ENCODE measurements at places on chromosomes 6 and 20.
A peak's percentile ranks its signal among the peaks of the same experiment; 100 is the strongest.

GRCh38 chr20:5797843-5798462 is 47.8 kb downstream of the SHLD1 start:
- no peak overlapping the region for H3K4me3 ChIP-seq
- H3K36me3 ChIP-seq: no peaks in the 10 kb centered on the region
- H3K27ac ChIP-seq: no peak overlapping the region

GRCh38 chr20:24638591-24639548 is 169.4 kb downstream of the SYNDIG1 start:
- peak; percentile 12 for DNase-seq
- H3K27me3 ChIP-seq: no peaks in the 10 kb centered on the region
- H3K4me3 ChIP-seq: no peak overlapping the region
- H3K36me3 ChIP-seq: no peaks in the 10 kb centered on the region

- peak overlapping the region; percentile 94 for H3K27ac ChIP-seq
- H3K27me3 ChIP-seq: no peaks in the 10 kb centered on the region
- H3K4me3 ChIP-seq: peak overlapping the region; percentile 96
Measured at GRCh38 chr6:30743099-30744053, 889 bp upstream of the FLOT1 start.

DNA sequence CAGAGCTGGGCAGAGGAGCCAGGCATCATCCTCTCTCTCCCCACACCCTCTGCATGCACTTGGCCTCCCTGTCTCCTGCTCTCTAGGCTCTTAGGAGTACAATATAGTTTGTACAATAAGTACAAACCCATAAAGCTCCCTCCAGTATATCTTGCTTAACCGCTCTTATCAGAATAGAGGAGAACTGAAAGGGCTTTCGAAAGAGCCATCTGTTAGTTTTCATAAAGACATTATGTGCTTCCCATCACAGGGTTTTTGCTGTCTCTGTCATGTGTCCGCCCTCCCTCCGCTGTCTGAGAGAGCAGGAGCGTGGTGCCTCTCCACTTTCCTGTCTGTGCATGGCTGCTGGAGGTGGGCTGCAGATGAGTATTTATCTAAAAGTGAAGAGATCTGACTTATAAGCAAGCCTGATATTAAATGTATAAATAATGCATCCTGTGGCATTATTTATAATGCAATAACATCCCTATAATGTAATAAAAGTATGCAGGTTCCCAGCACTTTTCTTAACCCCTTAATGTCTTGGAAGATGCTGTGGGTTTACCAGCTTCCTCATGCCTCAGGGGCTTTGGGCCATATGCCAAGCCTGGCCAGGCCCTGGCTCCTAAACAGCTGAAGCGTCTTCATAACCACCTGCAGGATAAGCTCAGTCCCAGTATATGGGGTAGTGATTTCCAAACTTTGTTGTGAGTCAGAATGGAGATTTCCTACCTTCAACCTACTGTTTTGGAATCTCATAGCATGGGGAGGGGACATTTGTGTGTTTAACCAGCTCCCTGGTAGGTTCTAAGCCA is 297.1 kb downstream of the DHX35 start:
- no peak overlapping the region for H3K4me3 ChIP-seq
- no peaks in the 10 kb centered on the region for H3K36me3 ChIP-seq
- no peaks in the 10 kb centered on the region for H3K27me3 ChIP-seq
- DNase-seq: no peak

DNA sequence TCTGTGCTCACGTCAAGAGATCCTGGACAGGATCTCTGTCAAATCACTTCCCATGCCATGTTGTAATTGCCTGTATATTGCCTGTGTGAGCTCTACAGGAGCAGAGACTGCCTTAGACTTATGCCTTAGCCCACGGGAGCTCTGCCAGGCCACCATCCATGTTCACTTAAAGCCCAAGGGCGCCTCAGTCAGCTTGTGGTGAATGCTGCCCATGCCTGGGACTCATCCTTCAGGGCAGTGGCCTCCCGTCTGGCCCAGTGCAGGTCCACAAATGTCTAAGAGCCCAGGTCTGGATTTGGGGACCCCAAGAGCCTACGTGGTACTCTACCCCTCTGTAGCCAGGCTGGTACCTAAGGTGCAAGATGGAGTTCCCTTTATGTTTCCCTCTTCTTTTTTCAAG is 22.4 kb upstream of the BPIFA2 start:
- no peak overlapping the region for H3K4me3 ChIP-seq
- H3K27me3 ChIP-seq: no peaks in the 10 kb centered on the region
- no peaks in the 10 kb centered on the region for H3K36me3 ChIP-seq
- H3K4me1 ChIP-seq: no peaks in the 10 kb centered on the region

GRCh38 chr6:154058963-154059680 is 20.1 kb downstream of the OPRM1 start:
- H3K4me1 ChIP-seq: no peaks in the 10 kb centered on the region
- H3K27ac ChIP-seq: no peak overlapping the region
- no peaks in the 10 kb centered on the region for H3K27me3 ChIP-seq
- no peak for DNase-seq
- no peak overlapping the region for H3K4me3 ChIP-seq

- no peaks in the 10 kb centered on the region for H3K36me3 ChIP-seq
- no peak overlapping the region for H3K27ac ChIP-seq
- no peaks in the 10 kb centered on the region for H3K4me1 ChIP-seq
- peaks cover 5% of the 10 kb centered on the region for H3K27me3 ChIP-seq
Measured at GRCh38 chr20:49610691-49611538, 43.0 kb upstream of the PTGIS start.

DNA sequence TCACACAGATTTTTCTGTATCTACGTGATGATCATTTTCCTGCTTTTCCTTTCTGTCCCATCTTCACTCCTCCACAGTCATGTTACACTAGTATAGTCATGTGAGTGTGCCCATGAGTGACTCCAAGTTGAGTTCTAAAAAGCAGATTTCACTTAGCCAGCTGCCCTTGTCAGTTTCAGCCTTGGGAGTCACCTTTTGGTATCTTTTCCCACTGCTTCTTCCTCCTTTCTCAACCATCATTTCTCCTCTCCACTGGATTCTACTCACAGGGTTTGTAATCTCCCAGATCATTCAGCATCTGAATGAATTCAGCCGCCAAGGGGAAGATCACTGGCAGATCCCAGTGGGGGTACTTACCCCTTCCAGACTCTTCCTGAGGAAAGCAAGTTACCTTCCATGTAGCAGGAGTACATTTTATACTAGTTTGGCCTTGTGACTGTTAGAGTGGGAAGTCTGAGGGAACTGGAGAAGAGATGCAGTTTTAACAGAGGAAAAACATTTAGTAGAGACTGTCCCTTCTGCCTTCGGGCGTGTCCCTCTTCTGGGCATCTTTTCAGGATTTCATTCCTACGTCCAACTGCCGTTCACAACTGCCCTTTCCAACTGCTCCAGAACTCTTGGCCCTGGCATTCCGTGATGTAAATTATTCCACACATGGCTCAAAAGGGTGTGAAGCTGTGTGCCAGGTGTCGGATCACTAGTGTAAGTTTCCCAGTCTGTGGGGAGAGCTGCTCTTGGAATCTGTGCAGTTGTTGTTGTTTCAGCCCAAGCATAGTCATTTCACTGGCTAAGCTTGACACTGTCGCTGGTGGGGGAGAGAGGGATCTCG is 38.9 kb downstream of the BICRAL start:
- no peak overlapping the region for H3K4me3 ChIP-seq
- no peaks in the 10 kb centered on the region for H3K27me3 ChIP-seq
- H3K36me3 ChIP-seq: no peaks in the 10 kb centered on the region
- no peaks in the 10 kb centered on the region for H3K4me1 ChIP-seq
- H3K27ac ChIP-seq: no peak overlapping the region

DNA sequence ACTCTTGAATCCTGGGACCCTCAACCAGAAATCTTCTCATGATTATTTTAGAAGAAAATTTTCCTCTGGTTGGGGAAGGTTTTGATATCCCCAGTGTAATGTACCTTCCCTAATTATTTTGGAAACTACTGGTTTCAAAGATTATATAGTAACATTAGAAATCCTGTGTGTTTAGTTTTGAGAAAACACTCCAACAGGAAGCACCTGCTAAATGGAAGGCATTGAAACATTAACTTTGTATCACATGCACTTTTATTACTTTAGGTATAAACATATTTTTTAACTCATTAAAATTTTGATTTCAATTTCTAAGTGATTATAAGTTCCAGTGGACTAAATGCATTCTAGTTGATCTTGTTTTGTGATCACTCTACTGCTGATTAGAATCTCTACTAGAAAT is 109.3 kb downstream of the SESN1 start:
- DNase-seq: no peak
- no peak overlapping the region for H3K27ac ChIP-seq
- no peaks in the 10 kb centered on the region for H3K27me3 ChIP-seq
- no peaks in the 10 kb centered on the region for H3K4me1 ChIP-seq

- no peaks in the 10 kb centered on the region for H3K4me1 ChIP-seq
- no peak for DNase-seq
- no peak overlapping the region for H3K27ac ChIP-seq
- no peaks in the 10 kb centered on the region for H3K36me3 ChIP-seq
- no peak overlapping the region for H3K4me3 ChIP-seq
Measured at GRCh38 chr6:128558021-128558420, 37.6 kb upstream of the PTPRK start.

- H3K4me3 ChIP-seq: no peak overlapping the region
- H3K4me1 ChIP-seq: peaks cover 2% of the 10 kb centered on the region
- H3K36me3 ChIP-seq: no peaks in the 10 kb centered on the region
- no peak for DNase-seq
- H3K27ac ChIP-seq: no peak overlapping the region
Measured at GRCh38 chr20:16040742-16041141, 532.5 kb downstream of the KIF16B start.

DNA sequence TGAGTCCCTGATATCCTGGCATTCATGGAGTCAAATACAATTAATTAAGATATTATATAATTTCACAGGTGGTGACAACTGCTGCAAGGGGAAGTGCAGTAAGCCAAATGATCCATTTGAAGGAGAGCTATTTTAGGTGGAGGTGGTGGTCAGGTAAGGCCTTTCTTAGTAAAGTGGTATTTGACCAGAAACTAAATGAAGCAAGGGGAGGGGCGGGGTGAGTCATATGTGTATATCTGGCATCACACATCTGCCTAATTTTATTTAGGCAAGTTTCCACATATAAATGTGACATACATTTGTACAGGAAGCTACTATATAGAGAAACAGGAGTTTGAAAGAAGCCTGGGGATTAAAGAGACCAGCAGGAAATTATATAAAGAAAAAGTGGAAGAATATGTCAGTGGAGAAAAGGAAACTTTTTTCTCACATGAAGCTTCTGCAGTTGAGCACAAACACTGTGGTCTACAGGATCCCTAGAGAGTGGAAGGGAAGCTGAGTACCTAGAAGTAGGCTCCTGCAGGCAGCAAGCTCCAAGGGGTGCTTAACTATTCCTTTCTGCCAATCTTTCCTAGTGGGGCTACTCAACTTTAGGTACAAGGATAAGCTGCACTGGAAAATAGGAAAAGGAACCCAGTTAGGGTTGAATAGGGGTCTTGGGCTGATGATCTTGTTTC is 99.6 kb downstream of the OGFRL1 start:
- no peak overlapping the region for H3K4me3 ChIP-seq
- H3K27ac ChIP-seq: no peak overlapping the region
- DNase-seq: no peak
- H3K27me3 ChIP-seq: no peaks in the 10 kb centered on the region
- H3K36me3 ChIP-seq: peaks cover 3% of the 10 kb centered on the region
- H3K4me1 ChIP-seq: peaks cover 11% of the 10 kb centered on the region

- DNase-seq: no peak
- no peak overlapping the region for H3K4me3 ChIP-seq
- no peak overlapping the region for H3K27ac ChIP-seq
- no peaks in the 10 kb centered on the region for H3K27me3 ChIP-seq
- no peaks in the 10 kb centered on the region for H3K36me3 ChIP-seq
- no peaks in the 10 kb centered on the region for H3K4me1 ChIP-seq
Measured at GRCh38 chr6:152585236-152585635, 51.9 kb downstream of the SYNE1 start.

DNA sequence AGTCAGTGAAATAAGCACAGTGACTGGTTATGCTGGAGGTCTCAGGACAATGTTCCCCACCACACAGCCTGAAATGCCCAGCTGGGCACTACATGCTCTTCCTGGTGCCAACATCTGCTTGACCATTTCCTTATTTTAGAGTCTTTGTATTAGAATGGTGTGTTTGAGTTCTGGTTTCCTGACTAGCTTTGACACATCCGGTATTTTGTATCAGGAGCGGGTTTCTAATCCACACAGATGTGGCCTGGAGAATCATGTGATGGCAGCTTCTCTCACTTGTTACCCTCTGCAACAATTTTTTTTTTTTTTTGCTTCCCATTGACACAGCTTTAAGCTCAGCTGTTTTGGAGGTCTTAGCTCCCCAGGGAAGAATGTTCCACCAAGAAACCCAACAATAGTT is 164.5 kb upstream of the CST7 start:
- DNase-seq: no peak
- H3K36me3 ChIP-seq: no peaks in the 10 kb centered on the region
- no peaks in the 10 kb centered on the region for H3K27me3 ChIP-seq
- H3K4me3 ChIP-seq: no peak overlapping the region
- peaks cover 21% of the 10 kb centered on the region for H3K4me1 ChIP-seq

DNA sequence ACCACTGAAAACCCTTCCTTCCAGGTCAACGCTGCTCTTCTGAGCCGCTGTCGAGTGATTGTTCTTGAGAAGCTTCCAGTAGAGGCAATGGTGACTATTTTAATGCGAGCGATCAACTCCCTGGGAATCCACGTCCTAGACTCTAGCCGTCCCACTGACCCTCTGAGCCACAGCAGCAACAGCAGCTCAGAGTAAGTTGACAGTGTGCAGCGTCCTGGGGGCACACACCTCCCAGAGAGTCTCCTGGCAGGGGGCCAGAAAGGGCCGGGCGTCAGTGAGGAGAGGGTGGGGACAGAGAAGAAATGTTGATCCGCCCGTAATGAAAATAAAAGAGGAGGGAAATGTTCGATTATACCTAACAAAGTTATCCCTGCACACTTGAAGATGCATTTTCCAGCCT is 5.0 kb downstream of the WRNIP1 start:
- DNase-seq: no peak
- no peak overlapping the region for H3K4me3 ChIP-seq
- H3K4me1 ChIP-seq: peaks cover 25% of the 10 kb centered on the region
- no peak overlapping the region for H3K27ac ChIP-seq

GRCh38 chr6:113920663-113921267 is 50.2 kb downstream of the HDAC2 start:
- no peaks in the 10 kb centered on the region for H3K36me3 ChIP-seq
- no peak for DNase-seq
- no peak overlapping the region for H3K27ac ChIP-seq
- H3K4me1 ChIP-seq: no peaks in the 10 kb centered on the region
- no peak overlapping the region for H3K4me3 ChIP-seq

DNA sequence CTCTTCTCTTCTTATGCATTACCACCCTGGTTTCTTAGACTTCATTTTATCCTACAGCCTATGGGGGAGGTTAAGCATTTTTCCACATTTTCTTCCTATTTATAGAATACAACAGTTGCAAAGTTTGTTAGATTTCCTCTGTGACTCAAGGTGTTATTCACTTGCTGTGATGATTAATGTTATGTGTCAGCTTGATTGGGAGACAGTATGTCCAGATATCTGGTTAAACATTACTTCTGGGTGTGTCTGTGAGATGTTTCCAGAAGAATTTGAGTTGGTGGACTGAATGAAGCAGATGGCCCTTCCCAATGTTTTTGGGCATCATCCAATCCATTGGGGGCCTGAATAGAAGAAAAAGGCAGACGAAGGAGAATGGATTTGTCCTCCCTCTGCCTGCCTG is 131.3 kb downstream of the C6orf118 start:
- no peaks in the 10 kb centered on the region for H3K27me3 ChIP-seq
- peak overlapping the region; percentile 10 for H3K27ac ChIP-seq
- peaks cover 21% of the 10 kb centered on the region for H3K4me1 ChIP-seq
- H3K4me3 ChIP-seq: no peak overlapping the region
